Skin of body (tissue), 3 donors: ENCODE measurements at places on chromosomes 7 and 10.

GRCh38 chr7:136027160-136027559 lies 50.0 kb upstream of the MTPN start:
- no peak for DNase-seq

- no peak for DNase-seq
These were observed 316.6 kb upstream of the ANKRD30A start for GRCh38 chr10:36808625-36809362.

DNA sequence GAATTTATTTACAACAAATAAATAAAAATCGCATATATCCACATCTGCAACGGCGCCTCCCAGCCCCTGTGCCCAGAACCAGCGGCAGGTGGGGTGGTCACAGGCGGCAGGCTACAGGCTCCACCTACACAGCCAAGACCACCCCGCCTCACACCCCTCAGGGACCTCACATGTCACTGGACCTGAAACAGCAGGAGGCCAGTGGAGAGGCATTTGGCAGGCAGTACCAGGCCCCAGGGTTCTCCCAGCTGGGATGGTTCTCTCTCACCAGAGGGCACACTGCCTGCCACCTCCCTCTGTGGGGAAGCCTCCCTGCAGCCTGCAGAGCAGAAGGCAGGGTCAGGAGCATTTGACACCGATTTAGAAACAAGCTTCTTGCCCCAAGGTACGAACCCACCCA lies 81.5 kb downstream of the MAD1L1 start:
- DNase-seq, result no peak

DNA sequence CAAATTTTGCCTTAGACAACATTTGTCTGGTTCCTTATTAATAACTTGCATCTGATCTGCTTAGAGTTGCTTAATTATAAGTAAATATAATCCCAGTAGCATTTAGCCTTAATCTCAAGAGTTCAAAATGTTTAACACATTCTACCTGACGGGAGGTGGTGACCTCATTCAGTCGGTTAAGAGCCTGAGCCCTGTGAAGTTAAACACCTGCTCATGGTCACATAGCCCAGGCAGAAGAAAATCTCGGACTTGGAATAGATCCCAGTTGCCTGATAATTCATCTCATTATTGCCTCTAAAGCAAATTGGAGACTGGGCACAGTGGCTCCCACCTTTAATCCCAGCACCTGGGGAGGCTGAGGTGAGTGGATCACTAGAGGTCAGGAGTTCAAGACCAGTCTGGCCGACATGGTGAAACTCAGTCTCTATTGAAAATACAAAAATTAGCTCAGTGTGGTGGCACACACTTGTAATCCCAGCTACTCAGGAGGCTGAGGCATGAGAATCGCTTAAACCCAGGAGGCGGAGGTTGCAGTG lies 18.6 kb upstream of the ASCC1 start:
- no peak for DNase-seq

- DNase-seq, result no peak
These were observed 1034.2 kb upstream of the C7orf33 start for GRCh38 chr7:147556317-147556716.

- DNase-seq, result peak; percentile 69
These were observed 43.4 kb downstream of the GRK5 start for GRCh38 chr10:119250641-119251314.
